ENCODE measurements at places on chromosomes 7 and 10. TPM values are rescaled to one million over a fixed set of nuclear protein-coding genes. Genes with fewer than 3 reads are reported as not detected.
A peak's percentile ranks its signal among the peaks of the same experiment; 100 is the strongest.

DNA sequence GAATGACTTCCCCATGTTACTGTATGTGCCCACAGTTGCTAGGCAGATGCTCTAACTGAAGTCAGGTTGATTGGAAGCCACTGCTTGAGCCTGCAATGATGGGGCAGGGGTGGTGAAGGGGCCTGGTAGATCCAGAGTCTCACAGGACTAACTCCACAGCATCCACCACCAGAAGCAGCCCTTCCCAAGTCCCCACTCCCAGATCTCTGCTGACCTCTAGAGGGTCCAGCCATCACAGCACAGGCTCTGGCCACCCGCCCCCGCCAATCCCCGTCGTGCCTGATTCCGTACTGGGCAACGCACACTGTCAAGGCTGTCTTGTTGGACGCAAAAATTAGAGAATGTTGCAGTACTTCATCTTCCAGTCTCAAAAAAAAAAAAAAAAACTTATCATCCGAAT lies 136.8 kb upstream of the PDE1C start:
- H3K36me3 ChIP-seq, result no peaks in the 10 kb centered on the region
- H3K4me3 ChIP-seq, result no peak overlapping the region
- H3K27ac ChIP-seq, result no peak overlapping the region
- no peaks in the 10 kb centered on the region for H3K4me1 ChIP-seq
- no peaks in the 10 kb centered on the region for H3K27me3 ChIP-seq
- no peak for DNase-seq

HOXA4 gene
- total RNA-seq, result not detected

NDUFB2 gene
- 98.6 TPM for total RNA-seq

LDB3 gene
- total RNA-seq, result not detected

DNA sequence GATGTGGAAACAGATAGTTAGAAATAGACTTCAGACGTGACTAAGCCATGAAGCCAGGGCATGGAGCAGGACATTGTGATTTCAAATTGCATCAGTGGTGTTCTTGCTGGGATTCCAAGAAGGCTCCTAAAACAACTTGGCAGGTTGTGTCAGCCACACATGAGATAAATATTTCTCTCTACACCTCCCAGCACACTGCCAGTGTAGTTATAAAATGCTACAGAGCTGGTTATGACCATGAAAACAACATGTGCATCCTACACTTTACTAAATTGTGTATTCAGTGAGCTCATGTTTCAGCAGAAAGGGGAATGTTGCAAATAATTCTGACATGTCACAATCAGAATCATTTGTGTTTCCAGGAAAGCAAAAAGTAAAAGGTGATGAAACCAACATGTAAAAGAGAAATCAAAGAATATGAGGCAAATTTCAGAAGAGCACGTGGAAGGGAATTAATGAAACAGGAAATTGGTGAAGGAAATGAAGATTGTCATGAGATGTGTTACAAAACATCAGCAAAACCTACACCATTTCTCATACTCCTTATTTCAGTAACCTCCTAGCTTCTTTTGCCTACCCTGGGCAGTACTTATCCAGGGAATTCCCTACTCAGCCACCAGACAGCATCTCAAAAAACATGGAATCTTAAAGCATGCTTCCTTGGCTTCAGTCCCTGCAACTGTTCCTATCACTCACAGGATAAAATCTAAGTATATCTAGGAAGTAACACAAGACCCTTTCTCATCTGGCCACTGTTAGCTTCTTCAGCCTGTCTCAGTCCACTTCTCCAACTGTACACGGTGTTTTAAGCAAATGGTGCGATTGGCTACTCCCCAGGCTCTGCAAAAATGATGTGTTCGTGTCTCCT lies 5.8 kb upstream of the CYP3A7 start:
- H3K4me3 ChIP-seq, result no peak overlapping the region
- H3K36me3 ChIP-seq, result no peaks in the 10 kb centered on the region
- no peak for DNase-seq
- no peaks in the 10 kb centered on the region for H3K4me1 ChIP-seq
- H3K27me3 ChIP-seq, result no peaks in the 10 kb centered on the region

- H3K27ac ChIP-seq, result no peak overlapping the region
- DNase-seq, result no peak
- H3K4me1 ChIP-seq, result peaks cover 41% of the 10 kb centered on the region
- H3K27me3 ChIP-seq, result no peaks in the 10 kb centered on the region
Observed at GRCh38 chr10:102678842-102679289, 34.6 kb downstream of the TRIM8 start.

GRCh38 chr10:17023386-17024298 lies 106.0 kb downstream of the CUBN start:
- no peaks in the 10 kb centered on the region for H3K36me3 ChIP-seq
- no peaks in the 10 kb centered on the region for H3K27me3 ChIP-seq
- H3K27ac ChIP-seq, result peak overlapping the region; percentile 88
- H3K4me3 ChIP-seq, result peak overlapping the region; percentile 4
- peak; percentile 89 for DNase-seq
- H3K4me1 ChIP-seq, result peaks cover 63% of the 10 kb centered on the region

- H3K4me3 ChIP-seq, result no peak overlapping the region
- H3K36me3 ChIP-seq, result no peaks in the 10 kb centered on the region
- H3K27ac ChIP-seq, result no peak overlapping the region
- no peaks in the 10 kb centered on the region for H3K4me1 ChIP-seq
- DNase-seq, result peak; percentile 39
Observed at GRCh38 chr7:44867073-44867995, 18.0 kb downstream of the PURB start.

GRCh38 chr7:103680161-103681144 lies 234.4 kb upstream of the SLC26A5 start:
- H3K27ac ChIP-seq, result no peak overlapping the region
- no peaks in the 10 kb centered on the region for H3K27me3 ChIP-seq
- no peaks in the 10 kb centered on the region for H3K36me3 ChIP-seq
- H3K4me3 ChIP-seq, result no peak overlapping the region

GRCh38 chr10:50988792-50989191 lies 85.5 kb upstream of the PRKG1 start:
- peaks cover 14% of the 10 kb centered on the region for H3K27me3 ChIP-seq
- no peak overlapping the region for H3K27ac ChIP-seq
- H3K4me1 ChIP-seq, result peaks cover 4% of the 10 kb centered on the region
- no peak overlapping the region for H3K4me3 ChIP-seq
- H3K36me3 ChIP-seq, result no peaks in the 10 kb centered on the region

GRCh38 chr7:129556607-129557133 lies 54.3 kb downstream of the SMKR1 start:
- no peak for DNase-seq
- no peak overlapping the region for H3K4me3 ChIP-seq
- H3K4me1 ChIP-seq, result no peaks in the 10 kb centered on the region
- no peak overlapping the region for H3K27ac ChIP-seq

GRCh38 chr7:76225379-76225778 lies 23.7 kb downstream of the SRRM3 start:
- H3K36me3 ChIP-seq, result no peaks in the 10 kb centered on the region
- no peak overlapping the region for H3K27ac ChIP-seq
- H3K4me3 ChIP-seq, result no peak overlapping the region
- DNase-seq, result peak; percentile 15
- H3K4me1 ChIP-seq, result no peaks in the 10 kb centered on the region

DNA sequence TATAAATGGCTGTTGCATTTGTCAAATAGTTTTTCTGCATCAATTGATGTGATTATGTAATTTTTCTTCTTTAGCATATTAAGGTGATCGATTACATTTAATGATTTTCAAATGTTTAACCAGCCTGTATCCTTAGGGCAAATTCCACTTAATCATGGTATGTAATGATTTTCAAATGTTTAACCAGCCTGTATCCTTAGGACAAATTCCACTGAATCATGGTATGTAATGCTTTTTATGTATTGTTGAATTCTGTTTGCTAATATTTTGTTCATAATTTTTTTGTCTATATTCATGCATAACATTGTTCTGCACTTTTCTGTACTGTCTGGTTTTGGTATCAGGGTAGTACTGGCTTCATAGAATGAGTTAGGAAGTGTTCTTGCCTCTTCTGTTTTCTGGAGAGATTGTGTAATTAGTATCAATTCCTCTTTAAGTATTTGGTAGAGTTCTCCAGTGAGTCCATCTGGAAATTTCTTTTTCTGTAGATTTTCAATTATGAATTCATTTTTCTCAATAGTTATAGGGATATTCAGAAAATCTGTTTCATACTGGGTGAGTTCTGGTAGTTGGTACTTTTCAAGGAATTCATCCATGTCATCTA lies 393.2 kb upstream of the FOXK1 start:
- no peaks in the 10 kb centered on the region for H3K27me3 ChIP-seq
- DNase-seq, result no peak
- no peak overlapping the region for H3K4me3 ChIP-seq
- no peaks in the 10 kb centered on the region for H3K4me1 ChIP-seq

GRCh38 chr7:114021135-114021534 lies 102.3 kb upstream of the PPP1R3A start:
- no peak overlapping the region for H3K27ac ChIP-seq
- H3K36me3 ChIP-seq, result no peaks in the 10 kb centered on the region
- no peaks in the 10 kb centered on the region for H3K27me3 ChIP-seq
- no peak for DNase-seq
- no peak overlapping the region for H3K4me3 ChIP-seq

GRID1 gene
- not detected for total RNA-seq

DNA sequence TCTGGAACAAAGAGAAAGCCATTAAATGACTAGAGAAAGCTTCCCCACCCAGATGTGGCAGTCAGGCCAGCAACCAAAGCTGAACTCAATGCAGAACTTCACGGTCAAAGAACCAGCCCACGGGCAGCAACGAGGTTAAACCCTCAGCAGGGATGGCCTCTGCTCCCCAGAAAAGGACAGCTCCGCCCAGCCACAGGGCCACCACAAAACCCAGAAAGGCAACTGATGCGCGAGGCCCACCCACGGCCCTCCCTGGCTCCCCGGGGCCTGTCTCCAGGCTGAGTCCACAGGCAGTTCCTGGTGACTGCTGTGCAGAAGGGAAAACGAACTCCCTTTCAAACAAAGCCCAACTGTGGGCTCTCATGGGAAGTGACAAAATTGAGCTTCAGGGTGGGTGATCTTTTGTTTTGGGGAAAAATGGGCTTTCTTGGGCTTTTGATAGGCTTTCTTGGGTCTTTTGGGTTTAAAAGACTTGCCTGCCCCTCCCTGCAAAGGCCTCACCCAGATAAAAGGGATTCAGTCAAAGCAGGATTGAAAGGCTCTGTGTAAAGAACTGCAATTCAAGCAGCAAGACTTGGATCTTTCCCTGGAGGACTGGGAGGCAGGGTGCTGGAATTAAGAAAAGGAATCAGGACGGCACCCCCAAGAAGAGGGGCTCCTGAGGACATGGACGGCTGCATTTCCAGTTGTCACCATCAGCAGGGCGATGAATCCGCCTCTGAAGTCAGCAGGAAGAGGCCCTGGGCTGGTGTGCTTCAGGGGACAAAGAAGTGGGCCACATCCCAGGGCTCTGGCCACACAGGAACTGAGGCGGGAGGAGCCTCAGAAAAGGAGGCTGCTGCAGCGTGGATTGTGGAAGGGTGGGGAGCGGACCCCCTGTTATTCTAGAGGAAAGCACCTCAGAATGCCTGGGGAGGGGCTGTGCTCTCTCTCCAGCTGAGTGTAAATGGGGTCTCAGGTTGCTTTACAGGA lies 209.9 kb downstream of the USP6NL start:
- no peaks in the 10 kb centered on the region for H3K27me3 ChIP-seq
- peaks cover 50% of the 10 kb centered on the region for H3K4me1 ChIP-seq
- peak overlapping the region; percentile 11 for H3K4me3 ChIP-seq
- peak overlapping the region; percentile 34 for H3K27ac ChIP-seq

DNA sequence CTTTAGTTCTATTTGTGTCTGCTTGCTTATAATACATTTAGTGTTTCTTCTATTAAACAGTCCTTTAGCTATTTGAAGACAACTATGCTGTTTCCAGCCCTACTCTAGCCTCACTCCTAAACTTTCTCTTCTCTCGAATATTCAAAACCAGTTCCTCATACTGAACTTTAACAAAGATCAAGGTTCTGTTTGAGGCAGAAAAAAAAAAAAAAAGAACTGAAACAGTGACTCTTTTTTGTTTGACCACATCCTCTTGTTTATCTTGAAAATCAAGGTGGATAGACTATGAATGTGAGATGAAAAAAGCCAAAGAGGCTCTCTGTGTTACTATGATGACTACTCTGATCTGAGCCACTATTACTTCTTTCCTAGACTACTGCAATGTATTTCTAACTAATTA lies 154.3 kb downstream of the ZNF365 start:
- H3K27ac ChIP-seq, result no peak overlapping the region
- H3K4me1 ChIP-seq, result peaks cover 39% of the 10 kb centered on the region
- no peak overlapping the region for H3K4me3 ChIP-seq
- no peaks in the 10 kb centered on the region for H3K36me3 ChIP-seq
- DNase-seq, result peak; percentile 73
- no peaks in the 10 kb centered on the region for H3K27me3 ChIP-seq

AGAP6 gene
- 22.4 TPM for total RNA-seq

DNA sequence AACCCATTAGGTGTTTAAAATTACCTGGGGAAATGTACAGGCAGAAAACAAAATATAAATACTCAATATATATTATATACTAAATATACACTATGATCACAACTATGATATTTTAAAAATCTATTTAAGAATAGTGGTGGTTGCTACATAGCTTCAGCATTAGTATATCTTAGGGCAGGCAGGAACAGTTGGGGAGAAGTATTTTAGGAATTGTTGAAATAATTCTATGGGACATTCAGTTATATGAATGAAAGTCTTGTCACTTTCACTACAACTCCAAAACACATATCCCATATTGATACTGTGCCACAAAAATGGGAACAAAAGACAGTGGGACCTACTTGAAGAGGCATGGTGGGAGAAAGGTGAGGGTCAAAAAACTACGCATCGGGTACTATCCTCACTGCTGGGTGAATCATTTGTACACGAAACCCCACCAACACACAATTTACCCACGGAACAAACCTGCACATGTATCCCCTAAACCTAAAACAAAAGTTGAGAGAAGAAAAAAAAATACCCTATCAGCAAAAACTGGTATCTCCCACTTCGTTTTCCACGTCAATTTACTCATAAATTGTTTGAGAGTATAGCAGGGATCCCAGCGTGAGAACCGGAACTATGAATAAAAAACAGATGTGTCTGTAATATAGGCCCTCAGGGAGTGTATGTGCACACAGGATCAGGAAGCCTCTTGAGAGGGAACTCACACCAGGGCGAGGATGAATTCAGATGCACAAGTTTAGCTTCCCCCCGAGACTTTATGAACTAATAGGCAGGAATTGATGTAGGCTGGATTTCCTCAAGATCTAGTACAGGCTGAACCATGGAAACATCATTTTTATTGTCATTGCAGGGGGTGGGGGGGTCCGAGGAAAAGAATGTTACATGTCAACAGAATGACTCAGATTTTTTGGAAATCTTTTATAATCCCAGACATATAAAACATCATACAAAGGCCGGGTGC lies 16.2 kb downstream of the SLC16A12 start:
- H3K36me3 ChIP-seq, result no peaks in the 10 kb centered on the region
- no peaks in the 10 kb centered on the region for H3K27me3 ChIP-seq
- no peaks in the 10 kb centered on the region for H3K4me1 ChIP-seq
- no peak overlapping the region for H3K27ac ChIP-seq

DNA sequence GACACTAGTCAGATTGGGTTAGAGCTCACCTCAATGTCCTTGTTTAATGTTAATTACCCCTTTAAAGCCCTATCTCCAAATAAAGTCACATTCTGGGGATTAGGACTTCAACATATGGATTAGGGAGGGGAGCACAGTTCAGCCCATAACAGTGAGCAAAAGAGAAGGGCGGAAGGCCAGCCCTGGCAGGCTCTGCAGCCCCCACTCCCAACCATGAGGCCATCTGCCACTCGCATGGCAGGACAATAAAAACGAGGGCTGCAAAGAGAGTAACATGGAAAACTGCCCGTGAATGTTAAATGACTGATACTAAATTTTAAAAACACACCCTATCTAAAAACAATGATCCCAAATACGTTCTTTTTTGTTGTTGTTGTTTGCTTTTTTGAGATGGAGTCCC lies 38.7 kb downstream of the RGS10 start:
- DNase-seq, result no peak
- H3K4me3 ChIP-seq, result no peak overlapping the region
- peaks cover 4% of the 10 kb centered on the region for H3K36me3 ChIP-seq
- peaks cover 69% of the 10 kb centered on the region for H3K4me1 ChIP-seq
- no peaks in the 10 kb centered on the region for H3K27me3 ChIP-seq

- no peaks in the 10 kb centered on the region for H3K36me3 ChIP-seq
- DNase-seq, result no peak
- H3K27ac ChIP-seq, result no peak overlapping the region
Observed at GRCh38 chr7:107622429-107622828, 38.2 kb upstream of the SLC26A4 start.
